Nucleus accumbens (tissue), 56 donors: ENCODE measurements at places on chromosomes 5 and 9.

GRCh38 chr5:172979778-172980177, 3.8 kb upstream of the ATP6V0E1 start:
- no peak for DNase-seq

GRCh38 chr5:154143211-154143641, 47.3 kb upstream of the GALNT10 start:
- DNase-seq = no peak

DNA sequence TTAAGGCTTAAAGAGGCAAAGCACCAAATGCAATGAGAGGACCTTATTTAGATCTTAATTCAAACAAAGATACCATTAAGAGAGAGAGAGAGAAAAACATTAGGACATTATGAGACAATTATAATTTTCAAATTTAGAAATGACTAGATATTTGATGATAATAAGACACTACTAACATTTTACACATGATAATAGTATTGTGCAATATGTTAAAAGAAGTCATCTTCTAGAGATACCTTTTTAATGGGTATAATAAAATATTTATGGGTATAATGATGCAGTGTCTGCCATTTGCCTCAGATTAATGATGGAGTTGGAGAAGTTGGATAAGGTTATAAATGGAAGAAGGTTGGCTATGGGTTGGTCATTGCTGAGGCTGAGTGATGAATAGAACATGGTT, 21.2 kb downstream of the SPAAR start:
- DNase-seq = no peak

DNA sequence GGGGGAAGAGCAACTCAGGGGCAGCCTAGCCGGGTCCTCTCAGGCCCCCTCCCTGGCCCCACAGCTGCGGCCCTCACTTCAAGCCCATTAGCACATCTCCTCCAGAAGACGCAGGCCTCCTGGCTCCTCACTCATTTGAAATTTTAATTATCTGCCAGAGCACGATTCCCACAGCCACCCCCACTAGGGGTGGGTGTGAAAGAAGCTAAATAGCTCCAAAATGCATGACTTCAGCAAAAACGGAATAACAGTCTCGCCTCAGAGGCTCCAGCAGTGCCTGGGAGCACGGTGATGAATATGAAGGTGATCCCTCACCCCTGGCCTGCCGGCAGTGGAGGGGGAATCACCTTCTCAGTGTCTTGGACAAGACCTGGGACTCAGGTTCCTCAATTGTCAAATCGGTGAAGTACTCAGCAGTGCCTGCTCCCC, 61.1 kb upstream of the HRH2 start:
- DNase-seq = no peak

DNA sequence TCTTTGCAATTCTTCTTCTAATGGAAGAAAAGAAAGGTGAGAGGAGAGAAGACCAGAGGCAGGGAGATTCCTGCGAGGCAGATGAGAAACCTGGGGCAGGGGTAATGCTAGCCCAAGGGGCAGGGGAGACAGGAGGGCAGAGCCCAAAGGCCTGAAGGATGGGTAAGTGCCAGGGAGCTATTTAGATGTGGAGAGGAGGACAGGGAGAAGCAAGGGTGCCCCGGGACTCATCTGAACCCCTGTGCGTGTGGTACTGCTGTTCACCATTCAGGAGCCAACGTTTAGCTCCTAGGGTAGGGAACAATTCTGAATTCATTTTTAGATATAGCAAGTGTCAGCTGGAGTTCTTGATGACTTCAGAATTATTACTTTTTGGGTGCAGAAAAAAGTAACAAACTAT, 122.7 kb upstream of the ALDH1B1 start:
- no peak for DNase-seq
